SW 1271 (cell line): ENCODE measurements at places on chromosomes 7 and 10.

GRCh38 chr10:2913474-2913873, 153.9 kb upstream of the PFKP start:
- DNase-seq = no peak

- DNase-seq = no peak
These were observed 24.2 kb downstream of the PIK3AP1 start for GRCh38 chr10:96695975-96696634.

GRCh38 chr7:78985509-78985908, 468.0 kb downstream of the MAGI2 start:
- DNase-seq = no peak

DNA sequence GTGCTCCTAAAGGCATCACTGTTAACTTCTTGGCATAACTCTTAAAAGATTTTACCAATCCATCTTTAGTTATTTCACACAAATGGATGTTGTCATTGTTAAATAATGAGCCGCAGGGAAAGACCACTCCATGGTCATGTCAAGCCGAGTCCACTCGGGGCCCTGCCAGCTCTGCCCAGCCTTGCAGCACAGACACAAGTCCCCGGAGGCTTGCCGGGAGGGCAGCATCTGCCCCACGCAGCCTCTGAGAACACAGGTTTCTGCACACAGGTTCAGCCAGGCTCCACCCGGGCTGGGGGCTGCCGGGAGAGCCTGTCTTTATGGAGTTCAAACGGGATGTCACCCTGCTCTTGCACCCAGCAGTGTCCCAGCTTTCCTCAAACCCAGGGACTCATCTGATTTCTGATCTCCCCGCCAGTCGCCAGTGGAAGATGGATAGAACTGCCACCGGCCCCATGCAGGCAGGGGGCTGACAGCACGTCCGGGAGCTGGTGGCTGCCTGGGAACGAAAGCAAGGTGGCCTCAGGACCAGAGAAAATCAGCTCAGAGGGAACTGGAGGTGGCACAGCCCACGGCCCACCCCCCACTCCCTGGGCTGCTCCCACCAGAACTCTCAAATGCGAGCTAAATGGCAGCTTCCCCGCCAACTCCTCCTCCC, 156.2 kb downstream of the TCERG1L start:
- DNase-seq = no peak

GRCh38 chr7:30176463-30177109, 41.8 kb downstream of the MTURN start:
- no peak for DNase-seq

- no peak for DNase-seq
These were observed 638 bp downstream of the BRAT1 start for GRCh38 chr7:2554661-2555111.

DNA sequence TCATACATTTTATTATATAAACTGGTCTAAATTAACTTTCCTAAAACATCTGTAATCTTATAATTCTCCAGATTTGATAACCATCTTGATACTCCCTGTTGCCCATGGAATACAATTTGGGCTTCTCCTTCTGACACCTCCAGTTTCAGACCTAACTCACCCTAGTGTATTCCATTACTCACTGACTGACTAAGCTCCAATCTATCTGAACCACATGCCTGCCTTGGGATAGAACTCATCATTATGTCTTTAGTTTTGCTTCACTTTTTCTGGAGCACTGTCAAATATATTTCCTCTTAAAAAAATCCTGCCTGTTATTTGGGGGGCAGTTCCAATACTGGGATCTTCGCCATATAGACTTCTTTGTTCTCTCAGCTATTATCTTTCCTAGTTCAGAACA, 4.9 kb upstream of the FOXP2 start:
- no peak for DNase-seq

DNA sequence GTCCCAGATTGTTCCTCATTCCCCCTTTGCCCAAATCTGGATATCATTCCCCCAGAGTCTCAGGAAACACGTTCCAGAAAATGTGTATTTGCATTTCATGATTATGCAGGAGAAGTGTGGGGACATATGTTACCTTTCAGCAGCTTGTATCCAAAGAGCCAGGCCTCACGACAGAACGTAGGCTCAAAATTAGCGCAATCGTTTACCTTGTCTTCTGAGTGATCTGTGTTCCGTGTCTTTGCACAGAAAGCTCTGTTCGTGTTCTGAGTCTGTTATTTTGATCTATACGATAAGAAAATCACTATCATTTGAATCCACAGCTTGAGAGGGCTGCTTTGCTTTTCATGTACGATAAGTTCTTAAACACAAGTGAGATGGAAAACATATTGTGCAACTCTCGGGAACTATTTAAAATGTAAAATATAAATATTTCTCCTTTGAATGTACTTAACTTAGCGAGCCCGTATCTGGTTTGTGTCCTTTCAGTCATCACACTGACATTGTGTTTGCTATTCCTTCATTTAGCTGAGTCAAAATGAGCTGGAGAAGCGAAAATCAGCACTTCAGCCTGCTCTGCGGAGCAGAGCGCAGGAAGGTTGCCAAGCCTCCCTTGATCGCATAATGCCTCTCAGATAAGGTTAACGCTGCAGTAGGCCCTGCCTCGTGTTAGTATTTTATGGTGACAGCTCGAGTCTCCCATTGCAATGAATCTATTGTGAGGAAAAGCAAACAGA, 80.2 kb upstream of the CACNB2 start:
- DNase-seq = no peak
